ENCODE measurements at places on chromosomes 12 and 14.
A peak's percentile ranks its signal among the peaks of the same experiment; 100 is the strongest.

DNA sequence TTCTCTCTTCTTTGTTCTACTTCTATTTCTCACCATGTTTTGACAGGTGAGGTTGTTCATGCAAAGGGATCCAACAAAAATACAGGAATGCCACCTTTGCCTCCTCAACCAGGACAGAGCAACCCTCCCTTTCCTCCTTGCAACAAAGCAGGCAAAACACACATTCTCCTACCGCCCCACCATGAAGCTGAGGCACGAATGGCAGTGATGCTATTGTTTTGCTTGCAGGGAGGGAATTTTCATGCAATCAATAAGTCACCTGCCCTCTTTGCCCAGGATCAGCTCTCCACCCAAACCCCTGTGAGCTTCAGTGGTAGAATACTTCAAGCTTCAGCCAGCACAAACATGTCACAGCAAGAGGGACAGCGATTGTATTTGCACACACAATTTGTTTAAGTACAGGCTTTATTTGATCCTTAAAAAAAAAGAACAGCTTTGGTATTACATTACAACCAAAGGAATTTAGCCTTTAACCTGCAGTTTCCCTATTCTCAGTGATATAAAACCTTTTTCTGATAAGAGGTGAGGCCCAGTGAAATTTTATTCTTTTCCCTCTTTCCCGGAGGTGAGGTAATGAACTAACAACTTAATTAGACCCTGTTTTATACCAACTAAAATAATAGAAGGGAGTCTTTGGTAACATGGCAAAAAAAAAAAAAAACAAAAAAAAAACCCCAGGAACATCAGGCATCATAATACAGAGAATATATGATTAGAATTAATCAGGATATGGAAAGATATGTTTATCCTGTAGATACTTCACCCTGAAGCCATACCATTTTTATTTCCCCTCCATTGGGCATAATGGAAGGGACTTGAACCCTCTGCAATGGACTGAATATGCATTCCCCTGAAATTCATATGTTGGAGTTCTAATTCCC lies 87.0 kb upstream of the EEA1 start:
- no peak for DNase-seq

- DNase-seq: peak; percentile 19
Observed at GRCh38 chr12:89880690-89881350, 172.2 kb upstream of the ATP2B1 start.

DNA sequence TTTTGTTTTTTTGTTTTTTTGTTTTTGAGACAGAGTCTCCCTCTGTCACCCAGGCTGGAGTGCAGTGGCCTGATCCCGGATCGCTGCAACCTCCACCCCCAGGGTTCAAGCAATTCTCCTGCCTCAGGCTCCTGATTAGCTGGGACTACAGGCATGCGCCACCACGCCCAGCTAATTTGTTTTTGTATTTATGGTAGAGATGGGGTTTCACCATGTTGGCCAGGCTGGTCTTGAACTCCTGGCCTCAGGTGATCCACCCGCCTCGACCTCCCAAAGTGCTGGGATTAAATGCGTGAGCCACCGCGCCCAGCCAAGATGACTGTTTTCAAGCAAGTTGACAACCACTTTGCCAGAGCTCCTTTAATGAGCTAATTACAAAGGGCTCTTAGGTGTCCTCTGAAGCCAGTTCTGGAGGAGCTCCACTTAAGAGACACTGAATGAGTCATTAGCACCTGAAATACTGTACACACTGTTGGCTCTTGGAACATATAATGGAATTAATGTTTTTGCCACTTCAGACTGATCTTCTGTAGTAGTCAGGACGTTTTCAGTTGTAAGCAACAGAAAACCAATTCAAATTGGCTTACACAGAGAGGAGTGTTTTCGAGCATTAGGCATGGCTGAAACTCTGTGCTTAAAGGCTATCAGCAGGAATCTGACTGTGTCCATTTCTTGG lies 55.4 kb upstream of the MED13L start:
- DNase-seq: no peak

GRCh38 chr12:94987076-94987669 lies 16.3 kb downstream of the NDUFA12 start:
- DNase-seq: no peak

DNA sequence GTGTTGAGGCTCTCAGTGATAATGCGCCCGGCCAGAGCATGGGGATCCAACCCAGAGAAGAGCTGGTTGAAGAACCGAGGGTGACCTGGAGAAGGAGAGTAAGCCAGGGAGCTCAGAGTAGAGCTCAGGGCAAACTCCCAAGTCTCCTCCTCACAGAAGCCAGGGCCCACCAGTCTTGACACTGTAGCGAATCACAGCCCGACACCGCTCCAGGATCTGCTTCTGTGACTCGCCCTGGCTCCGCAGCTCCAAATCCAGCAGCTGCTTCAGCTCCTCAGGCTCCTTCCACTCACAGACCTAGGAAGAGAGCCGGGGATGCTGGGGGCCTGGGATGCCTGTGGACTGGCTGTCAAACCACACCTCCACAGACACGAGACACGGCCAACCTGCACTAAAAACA lies 8.2 kb upstream of the ZNF740 start:
- DNase-seq: no peak

DNA sequence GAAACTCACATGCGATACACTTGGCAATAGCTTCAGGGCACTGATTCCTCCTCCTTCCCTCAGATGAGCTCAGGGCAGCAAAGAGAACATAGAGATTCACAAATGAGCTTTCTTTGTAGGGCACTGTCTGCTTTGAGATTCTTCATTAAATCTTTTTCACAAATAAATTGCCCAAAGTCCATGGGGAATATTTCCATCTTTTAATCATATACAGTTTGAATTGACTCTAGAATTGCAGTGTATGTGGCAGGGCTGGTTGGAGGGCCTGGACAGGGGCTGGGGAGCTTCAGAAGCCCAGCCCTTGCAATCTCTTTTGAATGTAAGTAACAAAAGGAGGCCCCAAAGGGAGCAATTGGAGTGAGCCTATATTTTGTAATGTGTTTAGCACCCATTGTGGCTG lies 197.5 kb downstream of the NOVA1 start:
- no peak for DNase-seq
